ENCODE measurements at places on chromosomes 1 and 21.

DNA sequence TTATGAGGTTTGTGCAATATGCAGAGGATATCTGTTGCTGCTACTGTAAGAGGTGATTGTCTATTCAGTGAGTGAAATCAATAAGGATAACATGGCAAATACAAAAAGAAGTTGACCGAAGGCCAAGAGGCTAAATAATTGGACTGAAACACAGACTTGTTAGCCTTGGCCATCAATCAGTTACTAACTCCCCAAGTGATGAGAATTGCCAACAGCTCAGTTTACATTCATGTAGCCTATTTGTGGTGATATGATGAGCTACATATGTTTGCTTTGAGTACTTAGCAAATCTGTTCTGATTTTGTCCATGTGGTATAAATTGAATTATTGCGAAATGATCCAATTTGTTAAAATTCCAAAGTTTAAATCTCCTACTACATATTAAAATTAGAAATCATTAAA is 68.6 kb upstream of the VAV3 start:
- DNase-seq, result no peak

- peak; percentile 91 for DNase-seq
Observed at GRCh38 chr1:171817511-171818265, 23.6 kb upstream of the DNM3 start.

DNA sequence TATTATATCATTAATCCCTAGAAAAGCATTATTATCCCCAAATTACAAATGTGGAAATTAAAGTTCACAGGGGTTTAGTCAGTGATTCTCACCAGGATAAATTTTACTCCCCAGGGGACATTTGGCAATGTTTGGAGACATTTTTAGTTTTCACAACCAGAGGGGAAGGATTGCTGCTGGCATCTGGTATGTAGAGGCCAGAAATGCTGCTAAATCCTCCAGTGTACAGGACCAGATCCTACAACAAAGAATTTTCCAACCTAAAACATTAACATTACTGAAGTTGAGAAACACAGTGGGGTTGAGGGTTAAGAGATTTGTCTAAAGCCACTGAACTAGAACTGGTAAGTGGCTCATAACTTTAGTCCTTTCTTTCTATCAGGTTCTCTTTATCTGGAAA is 162.0 kb upstream of the SYT6 start:
- no peak for DNase-seq

- no peak for DNase-seq
Observed at GRCh38 chr1:42312576-42313212, 22.3 kb downstream of the FOXJ3 start.

DNA sequence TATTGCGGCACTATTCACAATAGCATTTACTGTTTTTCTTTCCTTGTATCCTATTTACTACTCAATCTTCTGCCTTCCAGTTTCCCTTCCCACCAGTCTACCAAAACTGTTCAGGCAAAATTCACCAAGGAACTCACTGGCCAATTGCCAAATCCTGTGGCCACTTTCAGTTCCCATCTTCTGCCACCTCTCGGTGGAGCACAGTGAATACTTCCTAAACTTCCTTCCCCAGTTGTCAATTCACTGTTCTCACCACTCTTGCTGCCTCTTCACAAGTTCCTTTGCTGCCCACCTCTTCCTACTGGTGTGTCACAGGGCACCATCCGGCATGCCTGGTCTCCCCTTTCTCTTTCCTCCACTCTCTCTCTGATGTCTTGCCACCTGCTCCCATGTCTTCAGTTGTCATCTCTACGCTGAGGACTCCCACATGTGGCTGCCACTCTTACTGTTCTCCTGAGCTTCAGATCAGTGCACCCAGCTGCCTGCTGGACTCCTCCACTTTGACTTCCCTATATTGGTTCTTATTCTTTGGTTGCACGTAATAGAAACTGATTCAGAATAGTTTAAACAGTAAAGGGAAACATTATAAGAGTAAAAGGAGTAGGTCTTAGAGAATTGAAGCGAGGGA is 114.4 kb downstream of the PIK3R3 start:
- no peak for DNase-seq

DNA sequence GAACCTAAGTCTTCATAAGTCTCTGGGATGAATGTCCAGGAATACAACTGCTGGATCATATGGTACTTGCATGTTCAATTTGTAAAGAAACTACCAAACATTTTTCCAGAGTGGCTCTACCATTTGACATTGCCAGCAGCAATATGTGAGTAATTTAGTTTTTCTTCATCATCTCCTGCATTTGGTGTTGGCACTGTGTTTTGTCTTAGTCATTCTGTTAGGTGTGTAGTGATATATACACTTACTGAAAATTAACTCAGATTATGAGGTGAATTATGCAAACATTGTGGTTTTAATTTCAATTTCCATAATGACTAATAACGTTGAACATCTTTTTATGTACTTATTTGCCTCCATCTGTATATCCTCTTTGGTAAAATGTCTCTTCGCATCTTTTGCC is 138.7 kb downstream of the LRRC40 start:
- DNase-seq, result peak; percentile 49

DNA sequence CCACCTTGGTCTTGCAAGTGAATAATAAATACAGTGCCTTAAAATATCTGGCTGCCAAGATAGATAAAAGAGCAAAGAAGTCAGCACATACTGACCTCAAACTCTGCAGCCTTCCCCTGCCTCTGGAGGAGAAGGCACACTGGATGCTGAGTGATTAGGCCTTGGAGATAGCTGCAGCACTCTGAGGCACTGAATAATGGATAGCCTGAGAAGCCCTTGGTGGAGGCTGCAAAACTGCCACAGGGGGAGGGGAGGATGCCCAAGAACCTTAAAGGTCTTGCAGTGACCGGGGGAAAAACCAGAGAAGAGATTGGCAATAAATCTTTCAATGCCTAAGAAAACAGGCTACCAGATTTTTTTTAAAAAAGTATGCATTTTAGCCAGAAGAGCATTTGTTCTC is 167.4 kb upstream of the PRMT6 start:
- no peak for DNase-seq

- peak; percentile 56 for DNase-seq
Observed at GRCh38 chr1:67766141-67766978, 66.9 kb downstream of the GNG12 start.

DNA sequence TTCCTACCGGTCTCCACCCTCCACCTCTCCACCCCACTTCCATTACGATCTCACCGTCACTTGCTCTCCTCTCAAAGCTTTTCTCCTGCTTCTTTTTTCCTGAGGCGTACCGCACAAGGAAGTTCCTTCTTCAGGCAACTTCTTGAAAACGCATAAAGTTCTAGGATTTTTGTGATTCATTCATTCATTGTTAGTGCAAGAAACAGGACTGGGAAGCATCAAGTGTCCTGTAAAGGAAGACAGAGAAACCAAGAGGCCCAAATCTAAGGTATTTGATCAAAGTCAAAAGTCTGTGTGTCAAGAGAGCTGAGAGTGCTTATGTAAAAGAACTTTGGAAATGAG is 1.3 kb upstream of the RCC2 start:
- no peak for DNase-seq

DNA sequence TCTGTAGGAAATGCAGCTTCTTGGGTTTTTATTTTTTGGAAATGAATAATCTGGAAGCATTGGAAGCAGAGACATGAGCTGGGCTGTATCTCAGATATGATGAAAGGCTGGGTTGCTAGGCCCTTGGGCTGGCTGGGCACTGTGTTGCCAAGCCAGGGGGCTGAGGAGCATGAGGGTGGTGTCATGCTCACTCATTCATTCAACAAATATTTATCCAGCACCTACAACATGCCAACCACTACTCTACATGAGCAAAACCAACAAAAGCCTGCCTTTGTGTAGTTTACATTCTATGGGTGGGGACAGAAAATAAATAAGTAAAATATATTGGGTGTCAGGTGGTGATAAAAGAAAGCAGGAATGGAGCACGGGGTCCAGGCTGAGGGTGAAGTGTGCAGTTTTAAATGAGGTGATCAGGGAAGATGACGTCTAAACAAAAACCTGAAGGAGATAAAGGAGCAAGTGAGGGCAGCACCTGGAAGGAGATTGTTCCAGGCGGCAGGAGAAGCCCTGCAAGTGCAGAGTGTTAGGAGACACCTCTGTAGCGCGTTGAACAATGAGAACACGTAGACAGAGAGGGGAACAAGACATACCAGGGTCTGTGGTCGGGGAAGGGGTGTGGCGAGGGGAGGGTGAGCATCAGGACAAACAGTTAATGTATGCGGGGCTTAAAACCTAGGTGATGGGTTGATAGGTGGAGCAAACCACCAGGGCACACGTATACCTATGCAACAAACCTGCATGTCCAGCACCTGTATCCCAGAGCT is 10.9 kb downstream of the TAGLN2 start:
- DNase-seq, result no peak

GRCh38 chr1:223771469-223771813 is 59.1 kb downstream of the CAPN2 start:
- no peak for DNase-seq

DNA sequence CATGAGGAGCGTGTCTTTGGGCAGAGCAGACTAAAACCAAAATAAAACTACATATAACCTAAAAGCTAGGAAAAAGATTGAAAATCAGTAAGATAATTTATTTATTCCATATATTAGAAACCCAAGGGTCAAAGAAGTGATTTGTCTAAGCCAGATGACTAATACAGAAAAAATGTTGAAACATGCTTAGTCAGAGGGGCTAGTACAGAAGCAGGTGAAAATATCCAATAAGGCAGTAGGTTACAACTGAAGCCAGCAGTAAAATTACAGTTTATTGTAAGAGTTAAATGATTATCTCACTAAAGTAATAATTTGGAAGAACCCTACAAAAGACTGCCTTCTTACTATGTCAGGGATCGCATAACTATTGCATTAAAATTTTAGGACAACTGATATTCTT is 1190.9 kb upstream of the PRMT6 start:
- DNase-seq, result no peak

GRCh38 chr1:169568497-169568896 is 17.8 kb downstream of the F5 start:
- no peak for DNase-seq

GRCh38 chr1:205038132-205038786 is 4.8 kb upstream of the CNTN2 start:
- DNase-seq, result no peak

- no peak for DNase-seq
Observed at GRCh38 chr1:117821774-117822482, 107.5 kb downstream of the GDAP2 start.

DNA sequence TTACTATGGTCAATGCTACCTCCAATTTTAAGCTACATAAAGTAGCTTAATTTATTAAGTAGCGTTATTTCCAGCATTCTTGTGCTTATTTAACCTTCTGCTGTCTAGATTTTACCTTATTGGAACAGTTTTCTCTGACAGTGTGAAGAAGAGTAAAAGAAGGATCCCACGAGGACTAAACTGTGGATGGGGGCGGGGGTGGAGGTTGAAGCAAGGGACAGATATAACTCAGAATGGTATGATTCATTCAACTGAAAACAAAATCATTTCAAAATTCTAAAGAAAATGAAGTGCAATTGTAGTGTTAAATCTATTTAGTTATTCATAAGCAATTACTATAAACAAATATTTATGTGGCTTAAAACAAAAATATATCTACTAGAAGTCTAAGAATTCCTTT is 11.5 kb upstream of the VAV3 start:
- DNase-seq, result peak; percentile 20

DNA sequence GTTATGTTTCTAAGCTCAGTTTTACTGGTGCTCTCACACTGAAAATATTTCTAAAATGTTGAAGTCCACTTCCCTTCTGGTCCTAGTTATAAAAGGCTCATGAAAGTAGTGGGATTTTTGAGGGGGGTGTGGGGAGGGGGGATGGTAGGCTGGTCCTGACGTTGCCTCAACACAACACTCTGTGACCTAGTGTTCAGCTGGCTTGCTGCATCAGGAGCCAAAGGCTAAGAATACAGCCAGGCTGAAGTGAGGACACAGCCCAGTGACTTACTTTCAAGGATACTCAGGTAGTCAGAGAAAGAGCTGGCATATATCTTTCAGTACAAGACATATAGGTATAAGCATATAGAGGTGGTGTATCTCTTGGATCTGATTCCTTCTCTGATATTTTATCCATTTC is 151.9 kb upstream of the C8B start:
- no peak for DNase-seq

- no peak for DNase-seq
Observed at GRCh38 chr1:235834620-235835019, 32.1 kb downstream of the LYST start.

- DNase-seq, result peak; percentile 2
Observed at GRCh38 chr21:30818837-30819610, 6.0 kb upstream of the KRTAP8-1 start.

- no peak for DNase-seq
Observed at GRCh38 chr1:119040906-119041305, 52.8 kb upstream of the TBX15 start.

- DNase-seq, result no peak
Observed at GRCh38 chr1:167094690-167095089, 815 bp downstream of the STYXL2 start.

DNA sequence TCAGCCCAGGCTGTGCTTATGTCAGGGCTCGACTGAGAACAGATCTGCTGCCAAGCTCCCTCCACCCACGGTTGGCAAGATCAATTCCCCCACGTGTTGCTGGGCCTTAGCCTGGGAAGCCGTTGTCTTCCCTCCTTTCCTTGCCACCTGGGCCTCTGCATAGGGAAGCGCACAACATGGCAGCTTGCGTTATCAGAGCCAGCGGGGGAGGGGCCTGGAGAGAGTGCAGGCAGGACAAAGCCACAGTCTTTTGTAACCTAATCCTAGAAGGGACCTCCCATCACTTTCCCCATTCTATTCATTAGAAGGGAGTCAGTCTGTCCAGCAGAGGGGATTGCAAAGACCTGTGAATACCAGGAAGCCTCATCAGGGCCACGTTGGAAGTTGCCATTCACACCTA is 17.0 kb upstream of the IGSF21 start:
- DNase-seq, result no peak

DNA sequence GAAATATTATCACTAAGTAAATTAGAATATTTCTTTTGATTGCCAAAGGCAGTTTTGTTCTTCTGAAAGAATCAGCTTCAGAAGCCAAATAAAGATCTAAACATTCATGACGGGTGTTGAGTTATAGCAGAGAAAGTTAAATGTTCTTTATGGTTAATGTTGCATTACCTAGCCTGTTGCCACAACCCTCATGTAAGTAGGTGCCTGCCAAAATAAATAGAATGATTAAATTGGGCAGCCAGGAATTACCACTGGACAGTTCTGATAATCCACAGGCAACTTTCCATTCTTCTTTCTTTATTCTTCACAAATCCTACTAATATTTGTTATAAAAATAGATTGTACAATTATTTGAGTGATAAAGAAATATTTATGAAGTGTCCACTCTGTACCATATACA is 217.9 kb upstream of the NRIP1 start:
- no peak for DNase-seq

DNA sequence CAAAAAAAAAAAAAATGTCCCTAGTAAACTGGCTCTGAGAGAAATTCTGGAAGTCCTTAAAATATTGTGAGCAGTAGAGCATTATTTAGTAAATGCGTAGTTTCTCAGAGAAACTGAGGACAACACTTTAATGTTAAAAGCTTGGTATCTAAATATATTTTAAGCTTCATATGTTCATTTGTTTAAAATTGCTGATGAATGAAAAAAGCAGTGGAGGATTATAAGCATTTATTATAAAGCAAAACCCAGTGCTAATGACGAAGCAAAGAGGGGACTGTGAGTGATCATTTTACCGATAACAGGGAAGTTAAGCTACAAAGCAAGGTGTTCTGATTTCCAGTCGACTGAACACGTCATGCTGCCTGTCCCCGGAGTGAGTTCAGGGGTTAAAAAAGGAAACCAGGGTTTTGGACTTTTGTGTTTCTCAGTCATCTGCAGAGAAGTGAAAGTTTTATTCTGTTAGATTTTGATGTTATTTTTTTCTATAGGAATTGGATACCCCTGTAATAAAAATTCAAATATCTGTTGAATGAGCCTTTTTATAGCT is 64.5 kb upstream of the SCCPDH start:
- DNase-seq, result no peak

- no peak for DNase-seq
Observed at GRCh38 chr1:91750398-91750996, 135.5 kb downstream of the TGFBR3 start.

Measured in activated CD4-positive, alpha-beta T cell treated with anti-CD3 and anti-CD28 coated beads, Interleukin-10, Interleukin-2, amounts not matched to agents 100 ng/mL and 50 ng/mL, durations not matched to agents 16 hours and 8 hours (primary cell).